ENCODE measurements at places on chromosomes 7 and 10.
A peak's percentile ranks its signal among the peaks of the same experiment; 100 is the strongest.

DNA sequence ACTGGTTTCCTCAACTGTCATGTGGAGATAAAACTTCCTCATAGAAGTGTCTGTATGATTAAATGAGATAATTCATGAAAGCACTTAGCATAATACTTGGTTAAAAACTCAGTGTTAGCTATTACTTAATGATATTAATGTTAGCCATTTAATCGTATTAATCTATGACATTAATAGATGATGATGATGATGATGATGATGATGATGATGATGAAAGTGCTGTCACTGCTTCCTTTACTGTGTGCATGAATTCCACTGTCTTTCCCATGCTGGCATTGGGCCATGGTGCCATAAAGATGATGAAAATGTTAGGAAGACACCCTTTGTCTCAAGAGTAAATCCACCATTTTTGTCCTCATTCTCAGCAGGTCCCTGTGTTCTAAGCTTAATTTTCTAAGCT is 75.8 kb downstream of the VPS50 start:
- DNase-seq = no peak

GRCh38 chr7:100584683-100585510 is 1.0 kb downstream of the LRCH4 start:
- peak; percentile 73 for DNase-seq

GRCh38 chr10:129658376-129659072 is 191.5 kb downstream of the MGMT start:
- DNase-seq = peak; percentile 30

DNA sequence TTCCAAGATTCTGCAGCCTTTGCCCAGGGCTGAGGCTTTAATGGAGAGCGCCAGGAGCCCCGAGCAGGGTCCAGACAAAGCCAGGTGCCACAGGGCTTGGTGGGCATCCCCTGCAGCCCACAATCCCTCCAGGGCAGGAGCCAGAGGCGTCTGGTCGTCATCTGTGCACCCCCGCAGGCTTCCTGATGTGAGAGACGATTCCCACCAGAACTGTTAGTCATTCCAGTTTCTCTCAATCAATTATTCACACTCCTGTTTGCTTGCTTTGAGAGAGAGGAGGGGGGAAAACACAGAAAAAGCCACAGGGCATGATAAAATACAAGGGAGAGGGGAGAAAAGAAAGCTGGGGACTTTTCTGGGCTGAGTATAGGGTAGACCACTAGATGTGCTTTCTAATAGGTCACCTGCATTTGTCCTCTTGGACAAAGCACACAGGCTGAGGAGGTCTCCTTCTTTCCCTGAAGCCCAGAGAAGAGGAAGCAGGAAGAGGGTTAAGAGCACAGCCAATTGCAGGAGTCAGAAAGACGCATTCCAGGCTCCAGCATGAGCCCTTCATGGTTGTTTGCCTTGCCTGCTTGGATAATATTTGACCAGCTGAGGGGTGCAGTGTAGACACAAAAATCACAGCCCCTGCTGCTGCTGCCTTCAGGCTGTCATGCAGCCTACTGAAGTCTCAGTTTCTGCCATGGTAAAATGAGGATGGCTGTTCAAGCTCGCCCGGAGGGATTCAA is 194.4 kb downstream of the PLXNA4 start:
- peak; percentile 57 for DNase-seq

DNA sequence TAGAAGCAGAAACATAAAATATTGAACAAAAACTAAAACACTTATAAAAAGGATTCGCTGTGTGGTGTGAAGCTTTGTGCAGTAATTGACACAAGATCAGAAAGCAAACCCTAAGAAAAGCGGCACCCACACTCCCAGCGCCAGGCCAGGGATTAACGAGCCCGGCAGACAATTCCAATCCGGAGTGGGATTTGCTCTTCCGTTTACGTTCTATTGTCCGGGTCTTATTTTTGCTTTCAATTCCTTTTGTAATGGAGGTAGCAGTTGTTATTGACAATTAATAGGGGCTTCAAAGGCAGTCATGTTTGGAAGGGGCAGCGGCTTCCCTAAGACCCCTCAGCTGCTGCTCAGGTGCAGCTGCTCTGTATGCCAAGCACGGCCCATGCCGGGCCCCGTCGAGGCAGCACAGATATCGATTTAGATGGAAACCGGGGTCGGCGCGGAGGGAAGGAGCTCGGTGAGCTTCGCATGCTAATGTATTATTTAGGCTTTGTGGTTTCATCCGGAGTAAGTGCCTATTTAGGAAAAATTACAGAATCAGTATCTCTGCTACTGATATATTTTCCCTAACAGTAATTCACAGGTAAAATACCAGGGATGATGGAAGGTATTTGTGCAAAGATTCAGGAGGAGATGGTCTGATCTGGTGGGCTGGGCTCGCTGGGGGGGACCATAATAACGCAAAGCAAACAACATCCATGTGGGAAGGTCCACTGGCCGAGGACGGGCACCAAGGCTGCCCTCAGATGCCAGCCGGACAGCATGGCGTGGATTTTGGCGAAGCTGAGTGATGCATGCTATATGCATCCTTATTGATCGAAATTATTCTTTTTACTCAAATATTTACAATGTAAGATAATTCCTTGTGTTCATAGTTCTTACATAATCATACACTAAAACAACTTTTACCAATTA is 561.7 kb downstream of the PTPRN2 start:
- peak; percentile 35 for DNase-seq

- peak; percentile 23 for DNase-seq
Observed at GRCh38 chr7:27244488-27245123, 2.0 kb downstream of the EVX1 start.
